ENCODE measurements at places on chromosomes 2 and 18. TPM values are rescaled to one million over a fixed set of nuclear protein-coding genes. Genes with fewer than 3 reads are reported as not detected.
A peak's percentile ranks its signal among the peaks of the same experiment; 100 is the strongest.

Gene SMCHD1
- 53.7 TPM for total RNA-seq

Gene MALL
- 184 TPM for total RNA-seq

Gene IL1F10
- not detected for total RNA-seq

DNA sequence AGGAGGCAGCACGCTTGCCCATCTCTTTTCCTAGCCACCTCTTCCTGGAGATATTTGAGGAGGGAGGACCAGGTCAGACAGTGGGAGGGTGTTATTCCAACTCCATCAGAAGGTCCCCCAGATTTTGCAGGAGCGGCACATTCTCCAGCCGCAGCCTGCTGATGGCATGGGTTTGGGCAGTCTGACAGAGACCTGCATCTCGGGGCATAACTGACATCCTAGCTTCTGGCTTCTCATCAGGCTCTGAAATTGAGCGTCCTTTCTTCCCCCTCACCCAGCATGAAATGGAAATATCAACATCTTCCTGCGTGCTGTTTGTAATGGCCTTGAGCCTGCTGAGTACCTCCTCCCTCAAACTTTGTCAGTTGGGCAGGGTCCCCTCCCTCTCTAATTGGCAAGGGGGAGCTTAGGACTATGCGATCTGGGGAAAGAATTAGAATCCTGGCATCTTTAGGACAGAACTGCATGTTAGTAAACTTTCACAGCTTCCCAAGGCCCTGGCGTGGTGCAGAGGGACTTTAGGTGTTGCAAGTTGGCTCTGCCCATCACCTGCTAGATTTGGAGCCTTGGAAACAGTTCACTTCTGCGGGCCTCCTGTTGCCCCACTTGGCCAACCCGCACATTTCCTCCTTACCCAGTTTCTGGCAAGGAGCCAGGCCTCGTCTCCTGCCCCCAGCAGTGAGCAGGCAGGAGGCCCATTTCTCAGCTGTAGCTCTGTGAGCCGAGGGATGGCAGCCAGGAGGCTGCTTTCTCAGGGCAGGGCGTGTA lies 2.2 kb downstream of the ITM2C start:
- DNase-seq: no peak

DNA sequence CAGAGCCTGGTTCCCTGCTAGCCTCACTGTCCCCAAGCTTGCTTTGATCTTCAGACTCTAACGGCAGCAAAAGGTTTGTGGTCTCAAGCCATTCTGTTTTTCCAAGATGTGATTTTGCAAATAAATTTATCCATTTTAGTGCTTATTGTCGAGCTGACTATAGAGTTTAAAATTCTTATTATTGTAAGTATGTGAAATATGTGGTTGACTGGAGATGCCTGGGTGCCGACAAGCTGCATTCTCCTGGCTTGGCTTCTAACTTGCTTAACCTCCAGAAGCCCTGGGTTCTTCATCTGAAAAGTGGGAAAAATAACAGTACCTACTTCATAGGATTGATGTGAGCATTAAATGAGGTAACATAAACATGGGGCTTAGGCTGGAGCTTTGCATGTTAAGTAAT lies 9.9 kb upstream of the EDAR start:
- no peak for DNase-seq

DNA sequence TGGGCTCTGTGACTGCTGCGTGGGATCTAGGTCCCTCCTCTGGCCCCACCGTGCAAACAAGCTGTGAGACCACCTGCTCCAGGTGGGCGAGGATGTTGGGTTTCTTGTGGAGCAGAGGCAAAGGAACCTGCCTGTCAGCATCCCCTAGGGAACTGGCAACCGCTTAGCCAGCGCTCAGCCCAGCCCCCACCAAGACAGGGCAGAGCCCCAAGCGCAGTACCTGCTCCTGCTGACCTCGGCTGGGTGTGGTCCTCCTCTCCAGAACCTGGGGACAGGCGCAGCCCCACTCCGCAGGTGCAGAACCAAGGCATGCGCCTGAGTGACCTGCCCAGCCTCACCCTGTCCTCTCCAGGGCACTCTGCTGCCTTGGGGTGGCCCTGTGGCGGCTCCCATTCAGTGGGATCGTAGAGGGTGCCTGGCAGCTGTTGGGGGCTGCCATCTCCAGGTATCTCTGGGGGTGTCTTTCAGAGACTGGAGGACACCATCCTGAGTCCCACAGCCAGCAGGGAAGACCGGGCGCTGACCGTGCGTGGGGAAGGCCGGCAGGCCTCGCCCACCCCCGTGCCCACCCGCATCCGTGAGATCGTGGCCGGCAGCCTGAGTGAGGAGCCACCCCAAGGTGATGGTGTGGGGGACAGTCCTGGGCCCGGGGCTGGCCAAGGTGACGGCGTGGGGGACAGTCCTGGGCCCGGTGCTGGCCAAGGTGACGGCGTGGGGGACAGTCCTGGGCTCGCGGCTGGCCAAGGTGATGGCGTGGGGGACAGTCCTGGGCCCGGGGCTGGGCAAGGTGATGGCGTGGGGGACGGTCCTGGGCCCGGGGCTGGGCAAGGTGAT lies 12.3 kb downstream of the CROCC2 start:
- DNase-seq: no peak

- DNase-seq: peak; percentile 82
Observed at GRCh38 chr2:85705680-85706039, 11.5 kb downstream of the GNLY start.

DNA sequence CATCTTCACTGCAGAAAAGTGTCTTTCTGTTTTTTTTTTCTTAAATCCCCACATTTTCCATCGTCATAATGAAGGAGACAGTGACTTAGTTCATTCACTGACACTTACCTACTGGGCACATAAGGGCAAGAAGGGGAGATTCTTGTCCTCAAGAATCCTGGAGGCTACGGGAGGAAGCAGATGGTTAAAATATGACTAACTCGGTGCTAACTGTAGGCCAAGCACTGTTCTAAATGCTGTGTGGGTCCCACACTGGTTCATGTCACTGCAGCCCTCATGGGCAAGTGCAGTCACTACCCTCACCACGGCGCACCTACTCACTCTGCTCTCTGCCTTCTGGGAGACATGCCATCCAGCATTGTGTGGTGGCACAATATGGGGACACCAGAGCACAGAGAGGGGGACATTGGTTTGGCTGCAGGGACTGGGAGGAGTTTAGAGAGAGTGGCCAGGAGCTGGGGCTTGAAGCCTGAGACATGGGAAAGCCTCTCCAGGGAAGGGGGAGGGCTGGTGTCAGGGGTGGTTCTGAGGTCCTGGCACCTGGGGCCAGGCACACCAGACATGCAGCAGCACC lies 305.2 kb downstream of the MYCN start:
- no peak for DNase-seq

GRCh38 chr2:237864940-237865622 lies 5.7 kb downstream of the RAMP1 start:
- DNase-seq: peak; percentile 88

DNA sequence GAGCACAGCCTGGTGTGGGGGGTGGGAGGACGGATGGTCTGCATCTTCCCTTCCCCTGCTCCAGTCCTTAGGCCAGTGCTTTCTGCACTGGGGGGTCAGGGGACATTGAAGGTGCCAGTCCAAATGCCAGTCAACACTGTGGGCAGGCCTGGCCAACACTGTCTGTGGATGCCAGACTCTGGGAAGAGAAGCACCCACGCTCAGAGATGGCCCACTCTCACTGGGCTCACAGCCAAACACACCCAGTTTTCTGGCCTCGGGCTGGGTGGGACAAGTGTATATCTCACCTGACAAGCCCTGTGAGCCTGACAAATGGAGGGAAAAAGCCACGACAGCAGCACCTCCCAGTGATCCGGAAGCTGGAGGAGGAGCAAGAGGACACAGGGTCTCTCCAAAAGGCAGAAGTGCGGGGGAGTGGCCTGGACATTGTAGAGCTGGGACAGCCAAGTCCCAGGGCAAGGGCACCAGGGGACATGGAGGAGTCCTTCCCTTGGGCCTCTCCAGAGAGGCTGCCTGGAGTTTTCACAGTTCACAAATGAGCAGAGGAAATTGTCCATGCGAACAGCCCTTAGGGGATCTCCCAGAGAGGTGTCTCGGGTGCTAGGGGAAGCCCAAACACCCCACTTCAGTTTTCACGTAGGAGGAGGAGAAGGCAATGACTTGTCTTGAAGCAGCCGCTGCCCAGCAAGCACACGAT lies 79.3 kb downstream of the SDC1 start:
- DNase-seq: no peak

Measured in A172 (cell line).